ENCODE measurements at places on chromosomes 6 and 20.
A peak's percentile ranks its signal among the peaks of the same experiment; 100 is the strongest.

DNA sequence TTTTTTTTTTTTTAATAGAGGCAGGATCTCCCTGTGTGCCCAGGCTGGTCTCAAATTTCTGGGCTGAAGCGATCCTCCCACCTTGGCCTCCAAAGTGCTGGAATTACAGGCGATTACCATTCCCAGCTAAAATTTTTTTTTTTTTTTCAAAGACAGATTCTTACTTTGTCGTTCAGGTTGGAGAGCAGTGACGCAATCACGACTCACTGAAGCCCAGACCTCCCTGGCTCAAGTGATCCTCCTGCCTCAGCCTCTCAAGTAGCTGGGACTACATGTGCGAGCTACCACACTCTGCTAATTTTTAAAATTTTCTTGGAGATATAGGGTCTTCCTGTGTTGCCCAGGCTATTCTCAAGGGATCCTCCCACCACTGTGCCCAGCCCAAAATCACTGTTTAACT is 58.0 kb upstream of the MYO6 start:
- no peak for DNase-seq
- H3K27me3 ChIP-seq = no peaks in the 10 kb centered on the region
- H3K4me1 ChIP-seq = no peaks in the 10 kb centered on the region
- H3K4me3 ChIP-seq = no peak overlapping the region

DNA sequence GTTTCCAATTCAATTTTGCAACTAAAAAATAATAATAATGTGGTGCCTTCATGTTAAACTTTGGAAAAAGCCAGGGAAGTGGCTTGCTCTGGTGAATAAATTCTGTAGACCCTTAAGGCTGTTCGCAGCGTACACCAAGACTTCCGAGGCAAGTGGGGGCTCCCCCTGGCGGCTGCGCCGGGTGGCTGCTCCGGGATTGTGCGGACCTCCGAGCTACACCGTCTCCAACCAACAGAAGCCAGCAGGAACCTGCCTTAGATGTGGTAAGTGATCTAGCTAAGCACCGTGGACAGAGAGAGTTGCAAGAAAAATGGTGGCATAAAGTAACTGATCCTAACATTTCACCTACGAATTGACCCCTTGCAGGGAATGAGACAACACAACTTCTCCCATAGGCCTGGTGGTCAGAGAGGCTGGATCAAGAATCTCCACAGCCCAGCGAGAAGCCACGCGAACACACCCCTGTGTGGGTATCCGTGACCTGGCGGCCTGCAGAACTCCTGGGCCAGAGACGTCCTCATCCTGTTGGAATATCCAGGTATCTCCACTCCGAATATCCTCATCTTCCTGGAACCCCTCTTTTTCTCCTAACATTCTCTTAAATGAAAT is 69.6 kb downstream of the TBXT start:
- no peak overlapping the region for H3K27ac ChIP-seq
- H3K4me3 ChIP-seq = no peak overlapping the region
- peak; percentile 80 for DNase-seq
- H3K27me3 ChIP-seq = no peaks in the 10 kb centered on the region
- no peaks in the 10 kb centered on the region for H3K4me1 ChIP-seq
- no peaks in the 10 kb centered on the region for H3K36me3 ChIP-seq

GRCh38 chr20:8790442-8791074 is 278.3 kb upstream of the PLCB4 start:
- no peaks in the 10 kb centered on the region for H3K4me1 ChIP-seq
- H3K27me3 ChIP-seq = no peaks in the 10 kb centered on the region
- H3K36me3 ChIP-seq = no peaks in the 10 kb centered on the region
- H3K4me3 ChIP-seq = no peak overlapping the region

- no peak overlapping the region for H3K4me3 ChIP-seq
- no peaks in the 10 kb centered on the region for H3K27me3 ChIP-seq
- H3K4me1 ChIP-seq = peaks cover 32% of the 10 kb centered on the region
- no peaks in the 10 kb centered on the region for H3K36me3 ChIP-seq
- no peak overlapping the region for H3K27ac ChIP-seq
- no peak for DNase-seq
Measured at GRCh38 chr6:147081076-147081609, 123.1 kb upstream of the STXBP5 start.

DNA sequence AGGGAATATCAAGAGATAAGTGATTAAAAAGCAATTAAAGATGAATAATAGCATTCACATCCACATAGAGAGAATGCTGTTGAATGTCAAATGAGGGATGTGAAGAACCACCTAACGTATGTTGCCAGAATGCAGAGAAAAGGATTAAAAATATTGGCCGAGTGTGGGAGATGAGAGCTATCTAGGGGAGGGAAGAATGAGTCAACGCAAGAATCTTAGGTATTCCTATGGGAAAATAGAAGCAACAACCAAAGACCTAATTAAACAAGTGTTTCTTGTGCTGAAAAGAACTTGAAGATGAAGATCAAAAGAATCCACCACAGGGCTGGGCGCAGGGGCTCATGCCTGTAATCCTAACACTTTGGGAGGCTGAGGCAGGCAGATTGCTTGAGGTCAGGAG is 12.2 kb upstream of the RSPH3 start:
- H3K27me3 ChIP-seq = no peaks in the 10 kb centered on the region
- no peak overlapping the region for H3K4me3 ChIP-seq
- DNase-seq = no peak
- no peaks in the 10 kb centered on the region for H3K4me1 ChIP-seq
- no peaks in the 10 kb centered on the region for H3K36me3 ChIP-seq

DNA sequence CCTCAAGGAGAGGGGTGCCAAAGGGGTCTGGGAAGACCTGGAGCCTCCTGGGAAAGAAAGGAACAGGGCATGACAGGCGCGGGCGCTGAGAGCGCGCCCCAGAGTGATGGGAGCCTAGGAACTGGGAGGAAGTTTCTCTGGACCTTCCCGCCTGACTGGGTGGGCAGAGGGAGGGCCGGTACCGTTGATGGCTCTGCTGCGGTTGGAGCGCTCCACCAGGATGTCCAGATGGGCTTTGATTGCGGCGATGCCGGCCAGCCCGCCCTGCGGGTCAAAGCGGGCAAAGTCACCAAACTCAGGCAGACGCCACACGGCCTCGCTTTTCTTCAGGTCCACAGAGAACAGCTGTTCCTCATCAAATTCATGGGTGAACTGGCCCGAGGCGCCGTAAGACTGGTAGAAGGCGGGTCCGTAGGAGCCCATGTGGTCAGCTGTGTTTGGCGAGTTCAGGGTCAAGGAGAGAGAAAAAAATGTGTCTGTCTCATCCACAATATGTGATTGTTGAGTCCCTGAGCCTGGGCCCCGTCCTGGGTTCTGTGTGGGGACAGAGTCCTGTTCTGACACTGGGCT is 1.5 kb downstream of the HLA-DOA start:
- H3K27me3 ChIP-seq = no peaks in the 10 kb centered on the region
- H3K4me3 ChIP-seq = no peak overlapping the region
- no peak overlapping the region for H3K27ac ChIP-seq
- no peak for DNase-seq

GRCh38 chr20:63015662-63016361 is 9.0 kb upstream of the BHLHE23 start:
- H3K27me3 ChIP-seq = peaks cover 4% of the 10 kb centered on the region
- H3K36me3 ChIP-seq = no peaks in the 10 kb centered on the region
- no peak overlapping the region for H3K27ac ChIP-seq
- no peaks in the 10 kb centered on the region for H3K4me1 ChIP-seq

GRCh38 chr6:36945301-36945700 is 9.2 kb upstream of the PI16 start:
- H3K27me3 ChIP-seq = no peaks in the 10 kb centered on the region
- H3K4me1 ChIP-seq = peaks cover 9% of the 10 kb centered on the region
- no peak overlapping the region for H3K27ac ChIP-seq
- H3K36me3 ChIP-seq = no peaks in the 10 kb centered on the region
- no peak for DNase-seq

DNA sequence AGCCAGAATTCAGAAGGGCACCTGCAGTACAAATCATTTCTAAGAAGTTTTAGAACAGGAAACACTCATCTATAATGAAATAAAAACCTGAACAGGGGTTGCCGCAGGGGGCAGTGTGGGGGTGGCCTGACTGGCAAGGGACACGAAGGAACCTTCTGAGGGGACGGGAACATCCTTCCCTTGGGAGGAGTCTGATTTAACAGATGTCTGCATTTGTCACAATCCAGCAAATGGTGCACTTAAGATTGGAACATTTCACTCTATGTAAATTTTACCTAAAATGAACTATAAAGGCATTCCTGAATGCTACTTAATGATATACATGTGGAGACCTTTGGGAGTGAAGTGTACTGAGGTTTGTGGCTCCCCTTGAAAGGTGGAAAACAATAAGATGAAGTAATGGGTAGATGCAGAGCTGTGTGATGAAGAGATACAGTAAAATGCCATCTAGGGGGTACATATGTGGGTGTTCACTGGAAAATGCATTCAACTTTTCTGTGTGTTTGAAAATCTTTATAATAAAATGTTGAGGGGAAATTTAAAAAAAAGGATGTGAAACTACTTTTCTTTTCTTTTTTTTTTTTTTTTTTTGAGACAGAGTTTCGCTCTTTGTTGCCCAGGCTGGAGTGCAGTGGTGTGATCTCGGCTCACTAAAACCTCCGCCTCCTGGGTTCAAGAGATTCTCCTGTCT is 89.5 kb downstream of the SNX5 start:
- H3K4me3 ChIP-seq = no peak overlapping the region
- no peaks in the 10 kb centered on the region for H3K36me3 ChIP-seq
- no peak overlapping the region for H3K27ac ChIP-seq
- peaks cover 23% of the 10 kb centered on the region for H3K4me1 ChIP-seq
- no peak for DNase-seq
- no peaks in the 10 kb centered on the region for H3K27me3 ChIP-seq

- no peaks in the 10 kb centered on the region for H3K36me3 ChIP-seq
- no peaks in the 10 kb centered on the region for H3K4me1 ChIP-seq
- no peak overlapping the region for H3K27ac ChIP-seq
- no peak overlapping the region for H3K4me3 ChIP-seq
Measured at GRCh38 chr6:54132587-54132986, 21.3 kb downstream of the MLIP start.

DNA sequence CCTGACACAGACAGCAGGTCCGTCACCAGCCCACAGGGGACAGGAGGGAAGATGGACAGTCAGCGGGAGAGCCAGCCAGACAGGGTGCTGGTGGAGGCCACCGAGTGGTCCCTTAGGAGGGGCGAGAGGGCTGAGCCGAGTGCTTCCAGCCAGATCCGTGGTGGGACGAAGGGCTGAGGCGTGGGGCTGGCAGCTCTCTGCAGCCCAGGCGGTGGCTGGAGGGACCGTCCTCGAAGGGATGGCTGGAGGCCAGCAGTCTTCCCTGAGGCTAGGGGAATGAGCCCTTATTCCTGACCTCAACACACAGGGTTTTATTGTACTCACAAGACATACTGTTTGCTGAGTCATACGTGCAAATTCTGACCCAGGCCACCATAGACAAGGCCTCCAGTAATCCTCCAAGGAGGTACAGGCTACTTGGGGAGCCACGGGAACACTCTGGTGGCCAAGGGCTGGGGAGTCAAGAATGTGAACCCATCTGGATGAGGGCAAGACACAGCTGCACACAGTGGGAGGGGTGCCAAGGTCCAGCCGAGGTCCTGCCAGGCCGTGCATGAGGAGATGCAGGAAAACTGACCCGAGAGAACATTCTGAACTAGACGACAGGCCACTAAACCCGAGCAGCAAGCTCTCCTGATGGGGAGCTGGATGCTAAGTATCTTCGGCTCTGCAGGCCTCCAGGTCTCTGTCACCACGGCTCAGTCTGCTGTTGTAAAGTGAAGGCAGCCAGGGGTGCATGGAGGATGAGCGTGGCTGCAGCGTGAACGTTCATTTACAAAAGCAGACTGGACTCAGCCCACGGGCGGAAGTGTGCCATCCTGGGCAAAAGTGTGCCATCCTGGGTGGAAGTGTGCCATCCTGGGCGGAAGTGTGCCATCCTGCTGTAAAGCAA is 242.5 kb downstream of the TTLL2 start:
- no peak overlapping the region for H3K27ac ChIP-seq
- no peaks in the 10 kb centered on the region for H3K27me3 ChIP-seq

DNA sequence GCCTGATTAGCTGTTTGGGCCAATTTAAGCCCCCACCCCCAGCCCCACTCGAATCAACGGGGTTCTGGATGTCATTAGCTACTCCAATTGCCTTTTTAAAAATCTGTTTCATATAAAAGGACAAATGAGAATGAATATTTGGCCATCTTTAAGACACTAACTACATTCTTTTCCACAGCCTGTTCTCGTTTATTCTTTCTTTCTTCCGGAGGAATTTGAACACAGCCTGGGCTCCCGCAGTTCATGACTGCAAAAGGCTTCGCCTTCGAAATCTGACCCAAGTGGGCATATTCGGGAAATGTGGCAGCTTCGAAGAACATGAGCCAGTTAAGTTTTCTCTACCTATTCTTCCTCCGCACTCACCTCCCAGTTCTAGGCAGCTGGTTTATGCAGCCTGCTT is 49.4 kb upstream of the NFATC2 start:
- no peak overlapping the region for H3K4me3 ChIP-seq
- no peaks in the 10 kb centered on the region for H3K4me1 ChIP-seq
- no peaks in the 10 kb centered on the region for H3K36me3 ChIP-seq
- DNase-seq = no peak
- no peaks in the 10 kb centered on the region for H3K27me3 ChIP-seq

- no peaks in the 10 kb centered on the region for H3K27me3 ChIP-seq
- H3K27ac ChIP-seq = no peak overlapping the region
- H3K4me3 ChIP-seq = no peak overlapping the region
- no peaks in the 10 kb centered on the region for H3K4me1 ChIP-seq
- no peak for DNase-seq
Measured at GRCh38 chr6:125392682-125393081, 90.9 kb upstream of the HDDC2 start.

DNA sequence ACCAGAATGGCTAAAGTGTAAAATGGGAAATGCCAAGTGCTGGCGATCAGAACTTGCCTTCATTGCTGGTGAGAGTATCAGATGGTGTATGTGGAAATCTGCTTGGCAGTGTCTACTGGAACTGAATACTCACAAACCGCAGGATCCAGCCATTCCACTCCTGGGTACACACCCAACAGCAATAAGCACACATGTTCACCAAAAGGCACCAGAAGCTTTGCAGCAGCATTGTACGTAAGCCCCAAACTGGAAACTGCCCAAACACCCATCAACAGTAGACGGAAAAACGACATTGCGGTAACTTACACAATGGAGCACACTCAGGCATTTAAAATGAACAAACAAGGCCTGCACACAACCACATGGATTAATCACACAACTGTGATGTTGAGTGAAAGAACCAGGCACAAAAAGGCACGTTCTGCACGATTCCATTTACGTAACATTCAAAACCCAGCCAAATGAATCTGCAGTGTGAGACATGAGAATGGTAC is 37.3 kb upstream of the BPIFA2 start:
- H3K4me3 ChIP-seq = no peak overlapping the region
- H3K4me1 ChIP-seq = no peaks in the 10 kb centered on the region
- H3K27me3 ChIP-seq = no peaks in the 10 kb centered on the region
- no peak for DNase-seq

DNA sequence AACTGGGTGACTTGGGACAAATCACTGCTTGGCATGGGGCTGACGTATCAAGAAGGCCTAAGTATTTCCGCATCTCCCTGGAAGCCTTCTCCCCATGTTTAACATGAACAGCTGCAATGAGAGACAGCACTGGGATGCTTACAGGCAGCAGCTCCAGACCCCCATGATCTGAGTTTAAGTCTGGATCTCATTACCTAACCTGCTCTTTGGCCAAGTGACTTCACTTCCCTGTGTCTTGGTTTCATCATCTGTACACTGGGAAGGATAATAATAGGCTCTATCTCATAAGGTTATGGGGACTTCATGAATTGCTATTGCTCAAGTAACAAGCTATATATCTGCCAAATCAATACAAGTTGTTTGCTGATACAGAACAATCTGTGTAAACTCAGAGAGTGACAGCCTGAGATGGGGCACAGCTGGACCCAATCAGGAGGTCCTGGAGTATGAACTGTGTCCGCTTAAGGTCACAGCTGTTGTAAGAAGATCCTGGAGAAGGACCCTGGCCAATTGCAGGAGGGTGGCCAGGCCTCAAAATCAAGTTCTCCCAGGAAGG is 56.0 kb downstream of the TGM2 start:
- DNase-seq = no peak
- no peaks in the 10 kb centered on the region for H3K36me3 ChIP-seq
- no peak overlapping the region for H3K4me3 ChIP-seq
- H3K27me3 ChIP-seq = no peaks in the 10 kb centered on the region
